RPMI7951 (cell line): ENCODE measurements at places on chromosomes 4 and X. TPM values are rescaled to one million over a fixed set of nuclear protein-coding genes. Genes with fewer than 3 reads are reported as not detected.

PNMA6F gene
- total RNA-seq, result not detected in 2 replicates

NAP1L5 gene
- total RNA-seq, result 8.6 and 12.4 TPM in 2 replicates

RAB33A gene
- 1.6 and 2.0 TPM in 2 replicates for total RNA-seq

ZFX gene
- total RNA-seq, result 36.9 and 37.6 TPM in 2 replicates

GRCh38 chr4:65028592-65028991 lies 619.3 kb upstream of the TECRL start:
- no peak for DNase-seq

DNA sequence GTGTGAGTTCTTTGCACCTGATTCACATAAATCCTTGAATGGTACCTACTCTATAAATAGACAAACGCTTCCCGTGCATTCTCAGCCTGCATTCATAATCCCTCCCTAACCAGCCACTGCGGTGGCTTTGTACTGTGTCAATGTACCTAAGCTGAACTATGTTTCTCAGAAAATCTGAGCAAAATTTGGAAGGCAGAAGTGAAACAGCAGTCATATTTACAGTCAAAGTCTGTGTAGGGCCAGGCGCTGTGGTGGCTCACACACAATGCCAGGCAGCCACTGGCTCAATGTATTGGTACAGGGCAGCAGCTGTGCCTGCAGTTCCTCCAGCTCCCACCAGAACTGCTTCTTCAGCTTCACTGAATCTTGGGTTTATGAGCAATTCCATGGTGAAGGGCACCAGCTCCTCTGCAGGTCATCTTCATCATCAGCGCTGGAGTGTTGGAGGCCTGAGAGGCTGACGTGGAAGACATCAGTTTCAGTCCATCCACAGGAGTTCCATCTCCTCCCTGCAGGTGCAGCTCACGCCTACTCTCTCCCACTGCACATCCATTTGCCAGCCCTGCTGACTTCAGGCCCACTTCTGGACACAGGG lies 32.3 kb upstream of the IRF2 start:
- DNase-seq, result no peak

GRCh38 chrX:56785442-56785841 lies 56.4 kb downstream of the NBDY start:
- DNase-seq, result no peak
